ENCODE measurements at places on chromosomes 4 and X.

GRCh38 chr4:79472036-79472435, 64.0 kb upstream of the GK2 start:
- no peak for DNase-seq

- no peak for DNase-seq
Measured at GRCh38 chrX:9465380-9466123, 694 bp downstream of the TBL1X start.

GRCh38 chr4:89413518-89413917, 105.9 kb upstream of the GPRIN3 start:
- DNase-seq, result no peak

GRCh38 chrX:51395810-51396728, 63.4 kb downstream of the NUDT10 start:
- DNase-seq, result no peak

DNA sequence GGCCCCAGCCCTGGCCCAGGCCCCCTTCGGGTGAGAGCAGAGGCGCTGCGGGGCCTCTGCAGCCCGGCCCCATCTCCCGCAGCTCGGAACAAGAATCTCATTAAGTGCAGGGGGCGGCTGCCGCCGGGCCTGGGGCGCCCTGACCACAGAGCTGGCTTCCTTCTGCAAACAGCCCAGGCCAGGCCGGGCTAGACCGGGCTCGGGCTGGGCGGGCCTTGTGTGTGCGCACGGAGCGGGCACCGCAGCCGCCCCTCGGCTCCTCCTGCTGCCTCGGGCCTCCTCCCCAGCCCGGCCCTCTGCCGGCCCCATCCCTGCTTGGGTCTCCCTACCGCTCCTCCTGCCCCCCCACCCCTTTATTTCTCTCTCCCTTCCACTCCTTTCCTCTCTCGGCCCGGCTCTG, 83.3 kb downstream of the EFNB1 start:
- no peak for DNase-seq

- no peak for DNase-seq
Measured at GRCh38 chr4:41452484-41453225, 85.3 kb upstream of the LIMCH1 start.

DNA sequence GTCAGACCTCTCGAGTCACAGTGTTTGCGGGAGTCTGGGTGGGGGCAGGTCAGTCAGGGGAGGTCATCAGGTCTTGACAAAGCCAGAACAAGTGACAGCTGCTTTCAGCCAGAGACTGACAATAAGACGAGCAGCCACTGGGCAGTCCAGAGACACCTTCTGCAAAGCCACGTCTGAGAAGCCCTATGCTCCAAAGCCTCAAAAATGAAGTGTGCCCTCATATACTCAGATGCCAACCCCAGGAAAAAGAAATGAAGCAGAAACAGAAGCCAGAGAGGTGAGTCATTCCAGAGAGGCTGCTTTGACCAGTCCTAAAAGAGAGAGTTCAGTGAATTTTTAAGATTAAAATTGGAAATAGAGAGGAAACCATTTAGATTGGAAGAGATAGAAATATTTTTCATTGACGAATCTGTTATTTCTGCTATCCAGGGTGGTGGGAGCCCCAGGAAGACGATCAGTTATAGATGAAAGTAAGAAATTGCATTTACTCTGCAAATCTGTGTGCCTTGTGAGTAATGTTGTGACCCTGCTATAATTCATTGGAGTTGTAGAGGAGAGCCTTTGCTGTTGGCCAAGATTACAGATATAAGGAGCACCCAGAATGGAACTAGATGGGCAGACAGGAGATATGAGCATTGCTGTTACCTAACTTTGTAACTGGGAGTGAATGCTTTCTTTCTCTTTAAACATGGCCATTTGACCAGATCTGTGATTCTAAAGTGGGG, 77.9 kb downstream of the LRRC66 start:
- DNase-seq, result no peak

GRCh38 chrX:25079020-25079419, 63.3 kb upstream of the ARX start:
- no peak for DNase-seq

- DNase-seq, result no peak
Measured at GRCh38 chrX:118177708-118178107, 61.1 kb upstream of the KLHL13 start.

- DNase-seq, result no peak
Measured at GRCh38 chr4:15444879-15445547, 17.2 kb downstream of the C1QTNF7 start.

DNA sequence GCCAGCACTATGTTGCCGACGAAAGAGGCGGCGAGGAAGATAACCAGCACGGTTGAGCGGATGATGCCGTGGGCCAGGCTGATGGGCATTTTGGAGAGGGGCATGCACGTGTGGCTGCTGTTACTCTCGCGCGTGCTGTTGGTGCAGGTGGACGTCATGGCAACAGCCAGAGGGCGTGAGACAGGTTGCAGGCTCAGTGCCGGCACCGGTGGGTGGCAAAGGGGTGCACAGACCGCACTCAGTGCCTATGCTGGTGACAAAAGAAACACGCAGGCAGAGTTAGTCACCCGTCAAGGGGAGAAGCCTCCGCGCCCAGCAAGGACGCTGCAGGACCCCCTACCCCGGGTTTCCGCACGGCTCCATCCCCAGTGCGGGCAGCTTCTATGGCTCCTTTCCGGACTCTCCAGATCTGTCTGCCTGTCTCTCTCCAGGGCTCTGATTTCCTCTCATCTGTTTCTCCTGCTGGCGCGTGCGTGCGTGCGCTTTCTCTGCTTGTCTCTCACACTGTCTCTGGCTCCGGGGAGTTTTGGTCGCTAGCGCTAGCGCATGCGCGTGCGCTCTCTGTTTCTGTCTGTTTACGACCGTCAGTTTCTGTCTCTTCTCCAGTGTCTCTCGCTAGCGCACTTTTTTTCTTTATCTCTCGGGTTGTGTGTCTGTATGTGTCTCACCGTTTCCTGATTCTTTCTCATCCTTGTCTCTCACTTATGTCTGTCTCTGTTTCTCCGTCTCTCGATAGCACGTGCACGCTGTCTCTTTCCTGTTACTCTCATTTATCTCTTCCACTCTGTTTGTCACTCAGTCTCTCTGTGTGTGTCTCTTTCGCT, 2.1 kb downstream of the GPR101 start:
- peak; percentile 4 for DNase-seq

GRCh38 chr4:71602289-71602900, 181.5 kb downstream of the GC start:
- DNase-seq, result peak; percentile 55

GRCh38 chrX:357693-358471, 28.8 kb downstream of the PPP2R3B start:
- no peak for DNase-seq

- DNase-seq, result no peak
Measured at GRCh38 chr4:121685257-121685656, 11.5 kb downstream of the ANXA5 start.

GRCh38 chrX:20274121-20274520, 7.4 kb upstream of the RPS6KA3 start:
- no peak for DNase-seq

DNA sequence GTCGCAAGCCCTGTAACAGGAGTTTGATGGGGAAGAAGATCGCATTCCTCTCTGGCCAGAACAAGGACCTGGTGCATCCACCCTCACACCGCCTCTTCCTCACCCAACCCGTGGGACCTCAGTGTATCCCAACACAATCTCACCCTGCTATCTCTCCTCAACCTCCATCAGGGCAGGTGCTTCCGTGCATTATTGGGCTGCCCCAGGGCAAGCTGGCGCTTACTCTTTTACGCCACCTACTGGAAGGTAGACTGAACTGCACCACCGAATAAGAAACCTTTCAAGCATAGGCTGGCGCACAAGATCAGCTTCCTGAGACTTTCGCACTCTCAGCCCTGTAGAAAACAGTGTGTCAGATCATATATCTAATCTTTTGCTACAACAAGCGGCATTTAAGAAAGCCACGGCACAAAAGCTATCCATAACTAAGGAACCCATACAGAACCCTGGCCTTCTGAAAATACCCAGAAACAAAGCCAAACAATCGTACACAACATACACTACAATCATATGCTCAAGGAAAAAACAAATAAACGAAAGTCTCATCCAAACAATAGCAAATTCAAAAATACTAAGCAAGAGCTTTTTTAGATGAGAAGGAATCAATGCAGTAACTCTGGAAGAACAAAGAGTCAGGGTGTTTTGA, 209.3 kb downstream of the UGT8 start:
- DNase-seq, result no peak

DNA sequence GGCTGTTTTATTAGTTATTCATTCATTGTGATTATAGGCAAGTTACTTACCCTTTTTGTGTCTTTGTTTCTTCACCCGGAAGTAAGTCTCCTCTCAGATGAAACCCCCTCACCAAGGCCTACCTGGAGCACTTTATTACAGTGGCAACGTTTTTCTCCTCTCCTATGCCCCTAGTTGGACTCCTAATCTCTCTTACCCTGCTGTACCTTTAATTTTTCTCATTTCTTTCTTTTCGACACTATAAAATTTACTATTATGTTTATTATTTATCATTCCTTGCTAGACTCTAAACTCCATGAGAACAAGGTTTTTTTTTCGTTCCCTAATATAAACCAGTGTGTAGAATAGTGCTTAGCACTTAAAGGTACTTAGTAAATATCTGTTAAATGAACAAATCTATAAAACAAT, 17.5 kb downstream of the STAP1 start:
- DNase-seq, result no peak

DNA sequence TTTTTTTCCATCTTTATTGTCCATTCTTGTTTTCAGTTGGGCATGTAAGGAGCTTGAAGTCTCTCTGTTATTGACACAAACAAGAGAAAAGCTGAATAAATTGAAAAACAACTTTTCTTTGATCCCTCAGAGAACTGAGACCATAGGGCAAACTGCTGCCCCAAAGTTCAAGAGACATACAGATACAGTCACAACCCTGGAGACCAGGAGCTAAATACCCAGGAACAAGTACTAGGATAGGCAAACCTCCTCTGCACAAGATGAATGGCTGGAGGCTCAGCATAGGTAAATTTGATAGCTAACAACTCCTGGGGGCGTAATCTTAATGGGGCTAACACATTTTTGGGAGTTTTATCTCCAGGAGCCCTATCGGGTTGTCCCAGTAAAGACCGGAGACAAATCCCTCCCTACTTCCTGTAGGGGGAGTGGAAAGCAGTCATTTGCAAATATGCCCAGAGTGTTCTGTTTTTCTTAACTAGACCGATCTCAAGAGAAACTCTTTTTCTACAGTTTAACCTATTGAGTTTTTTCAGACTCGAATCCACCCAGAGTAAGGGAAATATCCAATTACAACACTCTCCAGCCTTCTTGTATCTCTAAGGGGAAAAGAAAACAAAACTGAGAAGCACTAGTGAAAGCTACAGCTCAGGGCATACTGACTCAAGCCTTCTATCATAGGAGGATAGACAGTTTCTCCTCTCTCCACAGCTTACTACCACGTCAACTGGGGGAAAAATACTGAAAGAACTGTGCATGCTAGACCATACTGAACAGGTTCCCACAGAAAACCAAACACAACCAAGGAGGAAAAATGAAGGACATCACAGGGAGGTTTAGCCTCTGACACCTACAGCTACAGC, 23.1 kb downstream of the MAGEA8 start:
- no peak for DNase-seq

- no peak for DNase-seq
Measured at GRCh38 chrX:119399772-119400101, 601 bp downstream of the SLC25A43 start.

GRCh38 chr4:2925931-2926860, 37.0 kb downstream of the NOP14 start:
- no peak for DNase-seq

GRCh38 chrX:153934762-153935325, at the start of gene NAA10:
Gene NAA10, minus strand, starts transcription at chrX:153935037. Its CDS starts 133 bp downstream, at chrX:153934904.
- DNase-seq, result no peak

- DNase-seq, result no peak
Measured at GRCh38 chr4:168864821-168865541, 145.1 kb downstream of the CBR4 start.

GRCh38 chrX:153773218-153773611, 7.6 kb upstream of the SRPK3 start:
- DNase-seq, result no peak

- no peak for DNase-seq
Measured at GRCh38 chr4:11748164-11748872, 319.6 kb upstream of the HS3ST1 start.

All from non-pigmented ciliary epithelial cell (primary cell).